ENCODE measurements at places on chromosomes 11 and 22.
A peak's percentile ranks its signal among the peaks of the same experiment; 100 is the strongest.

DNA sequence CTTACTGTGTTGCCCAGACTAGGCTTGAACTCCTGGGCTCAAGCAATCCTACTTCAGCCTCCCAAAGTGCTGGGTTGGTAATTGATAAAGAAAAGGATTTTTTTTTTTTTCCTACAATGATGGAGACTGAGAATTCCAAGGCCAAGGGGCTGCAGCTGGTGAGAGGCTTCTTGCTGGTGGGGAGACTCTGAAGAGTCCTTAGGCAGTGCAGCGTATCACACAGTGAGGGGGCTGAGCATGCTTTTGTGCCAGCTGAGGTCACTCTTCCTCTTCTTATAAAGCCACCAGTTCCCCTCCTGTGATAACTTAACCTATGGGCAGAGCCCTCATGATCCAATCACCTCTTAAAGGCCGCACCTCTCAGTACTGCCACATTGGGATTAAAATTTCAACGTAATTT lies 28.2 kb upstream of the CCDC81 start:
- no peak for DNase-seq

DNA sequence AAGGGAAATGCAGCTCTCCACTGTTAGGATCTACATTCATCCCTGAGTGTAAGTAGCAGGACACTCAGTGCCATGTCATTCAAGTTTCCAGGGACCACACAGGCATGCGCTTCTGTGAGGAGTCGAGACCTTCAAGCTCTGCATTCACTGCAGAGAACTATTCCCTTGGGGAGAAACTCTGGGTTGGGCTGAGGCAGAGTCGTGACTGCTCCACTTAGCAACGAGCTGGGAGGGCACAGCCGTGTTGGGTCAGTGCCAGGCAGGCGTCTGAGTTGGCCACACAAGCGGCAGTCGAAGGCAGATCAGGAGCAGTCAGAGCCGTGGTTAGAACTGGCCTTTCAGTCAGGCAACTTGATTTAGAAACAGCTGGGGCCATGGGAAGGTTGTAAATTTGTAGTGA lies 14.7 kb downstream of the MPEG1 start:
- DNase-seq: no peak

DNA sequence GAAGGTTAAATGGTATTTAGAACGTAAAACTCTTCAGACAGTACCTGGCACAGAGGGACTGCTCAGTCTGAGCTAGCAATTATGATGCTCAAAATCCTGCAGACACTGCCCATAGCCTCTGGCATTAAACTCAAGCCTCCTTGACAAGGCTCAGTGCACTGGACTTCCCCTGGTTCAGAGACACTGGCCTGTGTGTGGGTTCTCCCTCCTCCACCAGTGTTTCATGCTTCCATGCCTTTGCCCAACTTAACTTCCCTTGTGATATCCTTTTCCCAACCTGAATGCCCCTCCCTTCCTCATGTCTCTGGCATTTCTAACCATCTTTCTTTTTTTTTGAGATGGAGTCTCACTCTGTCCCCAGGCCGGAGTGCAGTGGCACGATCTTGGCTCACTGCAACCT lies 9.1 kb downstream of the LTBP3 start:
- no peak for DNase-seq

DNA sequence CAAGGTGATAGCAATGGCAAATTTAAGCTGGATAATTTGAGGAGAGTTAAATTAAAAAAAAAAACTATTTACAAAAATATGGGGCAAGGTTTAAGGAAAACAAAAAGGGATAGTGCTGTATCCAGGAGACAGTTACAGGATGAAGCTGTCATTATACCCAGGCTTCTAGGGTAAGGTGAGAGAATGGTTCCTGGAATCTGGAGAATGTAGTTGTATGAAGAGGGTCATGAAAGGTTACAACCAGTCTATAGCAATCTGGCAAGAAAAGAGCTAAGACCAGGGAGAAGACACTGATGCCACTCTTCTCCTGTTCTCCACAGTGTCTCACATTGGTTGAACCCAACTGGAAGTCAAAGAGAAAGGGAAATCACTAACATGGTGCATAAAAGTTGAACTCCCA lies 144.9 kb downstream of the SOX6 start:
- no peak for DNase-seq

GRCh38 chr22:17724678-17725499 lies 49.4 kb downstream of the BID start:
- DNase-seq: no peak

GRCh38 chr11:10302744-10303557 lies 1.9 kb upstream of the ADM start:
- peak; percentile 63 for DNase-seq

GRCh38 chr22:16845881-16846280 lies 20.7 kb upstream of the XKR3 start:
- no peak for DNase-seq

DNA sequence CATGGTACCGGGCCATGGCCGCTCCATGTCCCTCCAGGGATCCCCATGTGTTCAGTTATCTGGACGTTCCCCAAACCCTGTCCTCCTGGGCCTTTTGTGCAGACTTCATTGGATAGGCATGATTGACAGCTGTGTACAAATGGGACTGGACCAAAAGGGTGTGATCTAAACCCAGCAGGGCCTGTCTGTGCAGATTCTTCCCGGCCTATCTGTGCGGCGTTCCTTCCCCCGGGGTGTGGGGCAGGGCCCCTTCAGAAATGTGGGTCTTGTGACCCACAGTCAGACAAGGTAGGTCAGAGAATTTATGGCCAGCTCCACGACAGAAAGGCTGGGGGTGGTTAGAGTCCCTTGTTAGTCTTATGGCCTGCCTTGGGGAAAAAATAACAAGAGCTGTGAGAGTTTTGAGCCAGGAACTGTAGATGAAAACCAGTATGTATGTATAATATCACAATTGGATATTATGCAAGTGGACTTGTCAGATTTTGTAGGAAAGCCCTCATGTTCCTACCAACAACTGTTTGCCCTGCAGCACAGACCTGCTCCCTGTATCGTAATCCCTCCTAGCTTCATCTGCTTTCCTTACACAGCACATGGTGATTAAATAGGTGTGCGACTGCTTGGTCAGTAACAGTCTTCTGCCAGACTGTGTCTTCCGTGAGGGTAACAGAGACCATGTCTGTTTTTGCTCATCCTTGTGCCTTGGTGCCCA lies 31.7 kb downstream of the AP2A2 start:
- no peak for DNase-seq

- peak; percentile 8 for DNase-seq
Measured at GRCh38 chr11:76672431-76673175, 2.1 kb upstream of the LRRC32 start.

GRCh38 chr11:130402570-130402969 lies 25.8 kb downstream of the ADAMTS8 start:
- DNase-seq: no peak

Measured in NCI-H526 treated with DMSO at 0.1 percent for 48 hours (cell line).